MV-4-11 (cell line): ENCODE measurements at places on chromosomes 5 and 9.

GRCh38 chr5:168836603-168837231 is 257.5 kb upstream of the PANK3 start:
- DNase-seq, result no peak

GRCh38 chr9:14530841-14531240 is 162.4 kb downstream of the ZDHHC21 start:
- DNase-seq, result no peak

DNA sequence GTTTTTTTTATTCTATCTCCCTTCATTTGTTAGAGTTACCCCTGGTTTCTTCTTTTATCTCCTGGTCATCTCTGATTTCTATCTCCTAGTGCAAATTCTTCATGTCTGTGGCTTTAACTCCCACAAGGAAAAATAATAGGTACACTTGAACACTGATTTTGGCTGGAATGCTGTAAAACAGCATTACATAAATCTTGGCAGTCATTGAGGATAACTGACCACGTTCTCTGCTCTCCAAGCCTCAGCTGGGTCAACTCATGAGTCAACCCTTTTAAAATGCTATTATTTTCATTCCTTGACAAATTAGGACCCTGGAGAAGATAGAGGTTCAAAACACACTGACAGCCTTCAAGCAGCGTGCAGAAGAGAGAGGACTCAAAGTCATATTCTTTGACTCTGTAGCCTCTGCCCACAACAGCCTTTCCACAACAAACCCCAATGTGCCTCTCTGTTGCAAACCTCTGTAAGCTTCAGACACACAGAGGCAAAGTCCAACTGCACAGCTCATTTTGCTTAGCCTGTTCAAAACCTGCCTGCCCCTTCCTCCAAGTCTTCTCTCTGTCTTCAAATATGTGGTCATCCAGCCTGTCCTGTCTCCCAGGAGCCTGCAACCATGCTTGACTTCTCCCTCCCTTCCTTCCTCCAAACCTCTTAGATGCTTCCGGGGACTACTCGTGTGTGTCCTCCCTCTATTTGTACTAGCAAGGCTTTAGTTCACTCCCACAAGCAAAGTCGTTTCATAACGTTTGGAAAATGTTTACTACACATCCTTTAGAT is 398.4 kb downstream of the MED10 start:
- no peak for DNase-seq

DNA sequence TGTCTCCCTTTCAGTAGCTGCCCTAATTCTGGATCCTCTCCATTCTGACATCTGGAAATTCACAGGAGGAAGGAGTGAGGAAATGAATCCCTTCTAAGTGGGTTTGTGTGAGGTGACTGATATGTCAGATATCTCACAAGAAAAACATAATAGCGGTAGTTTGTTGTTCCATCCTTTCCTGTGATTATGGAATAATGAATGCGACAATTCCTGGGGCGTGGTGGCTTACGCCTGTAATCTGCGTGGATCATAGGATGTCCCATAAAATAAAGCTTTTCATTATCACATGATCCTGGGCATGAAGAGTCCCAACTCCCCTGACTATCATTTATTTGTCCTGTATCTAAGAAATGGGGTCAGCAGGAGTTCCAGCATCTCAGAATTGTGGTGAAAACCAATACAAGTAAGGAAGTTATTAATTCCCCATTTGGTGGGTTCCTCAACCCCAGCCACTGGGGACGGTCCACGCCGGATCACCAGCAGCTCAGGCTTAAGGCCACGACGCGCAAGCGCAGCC is 375 bp upstream of the C5orf24 start:
- DNase-seq, result no peak

DNA sequence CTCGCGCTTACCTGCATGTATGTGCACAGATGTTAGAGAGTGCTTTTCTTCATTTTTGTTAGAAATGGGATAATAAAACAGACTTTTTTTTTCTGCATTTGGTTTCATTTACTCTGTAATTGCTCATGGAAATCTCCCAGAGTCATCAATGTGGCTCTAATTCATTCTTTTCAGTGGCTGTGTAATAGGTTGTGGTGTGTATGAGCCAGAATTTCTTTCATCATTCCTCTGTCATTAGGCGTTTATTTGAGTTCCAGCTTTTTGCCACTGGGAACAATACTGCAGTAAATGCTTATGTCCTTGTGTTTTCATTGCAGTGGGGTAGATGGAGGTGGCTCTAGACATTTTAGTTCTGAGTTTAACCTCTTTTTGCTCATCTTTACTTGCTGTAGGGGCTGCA is 118.9 kb downstream of the NXNL2 start:
- no peak for DNase-seq

GRCh38 chr9:34624475-34625185 is 4.2 kb downstream of the ARID3C start:
- DNase-seq, result no peak

GRCh38 chr5:66149950-66150349 is 5.8 kb downstream of the SREK1 start:
- DNase-seq, result peak; percentile 47

GRCh38 chr5:90598293-90598692 is 39.7 kb downstream of the ADGRV1 start:
- no peak for DNase-seq

DNA sequence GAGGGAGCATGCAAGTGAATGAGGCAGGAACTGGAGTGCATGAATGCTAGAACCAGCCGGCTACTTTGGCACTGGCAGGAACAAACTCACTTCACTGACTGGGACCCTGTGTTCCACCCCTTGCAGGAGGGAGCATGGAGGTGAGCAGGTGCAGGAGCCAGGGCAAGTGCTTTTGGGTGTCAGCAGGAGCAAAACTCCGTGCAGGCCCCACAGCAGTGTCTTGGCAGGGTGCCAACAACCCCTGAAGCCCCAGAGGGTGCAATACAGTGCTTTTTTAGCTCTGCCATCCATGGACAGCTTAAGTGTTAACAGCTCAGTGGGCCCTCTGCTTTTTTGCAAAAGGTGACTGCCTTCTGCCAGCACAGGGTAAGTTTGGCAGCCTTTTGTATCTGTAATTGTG is 245.8 kb upstream of the PCSK5 start:
- no peak for DNase-seq

- no peak for DNase-seq
Measured at GRCh38 chr9:135677641-135678168, 14.6 kb downstream of the LCN9 start.

DNA sequence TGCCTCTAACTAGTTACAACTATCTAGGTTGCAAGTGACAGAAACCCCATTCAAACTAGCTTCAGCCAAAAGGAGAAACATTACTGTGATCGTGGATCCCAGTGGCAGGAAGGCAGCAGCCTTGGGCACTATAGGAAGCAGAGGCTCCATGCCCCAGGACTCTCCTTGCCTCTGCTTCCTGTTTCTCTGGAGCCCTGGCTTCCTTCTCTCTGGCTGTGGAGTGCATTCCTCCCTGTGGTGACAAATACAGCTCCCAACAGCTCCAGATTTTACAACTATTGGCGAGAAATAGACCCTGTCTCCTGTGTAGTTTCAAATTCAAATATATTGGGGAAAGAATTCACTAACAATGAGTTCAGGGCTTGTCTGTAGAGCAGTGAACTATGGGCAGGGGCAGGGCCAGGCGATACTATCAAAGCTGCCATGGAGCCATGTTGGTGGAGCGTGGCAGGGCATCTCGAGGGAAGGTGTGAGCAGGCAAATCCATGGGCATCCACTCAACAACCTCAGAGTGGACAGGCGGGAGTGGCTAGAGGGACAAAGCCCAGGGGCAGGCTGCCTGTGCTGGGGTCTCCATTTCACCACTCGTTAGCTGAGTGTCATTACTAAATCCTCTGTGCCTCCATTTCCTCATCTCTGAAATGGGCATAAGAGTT is 189.5 kb downstream of the ERCC6L2 start:
- peak; percentile 9 for DNase-seq

GRCh38 chr9:83287021-83287420 is 224.1 kb upstream of the RASEF start:
- no peak for DNase-seq

- DNase-seq, result no peak
Measured at GRCh38 chr5:63960646-63961045, 1.6 kb downstream of the HTR1A start.

- no peak for DNase-seq
Measured at GRCh38 chr5:156971848-156972525, 9.0 kb upstream of the TIMD4 start.

DNA sequence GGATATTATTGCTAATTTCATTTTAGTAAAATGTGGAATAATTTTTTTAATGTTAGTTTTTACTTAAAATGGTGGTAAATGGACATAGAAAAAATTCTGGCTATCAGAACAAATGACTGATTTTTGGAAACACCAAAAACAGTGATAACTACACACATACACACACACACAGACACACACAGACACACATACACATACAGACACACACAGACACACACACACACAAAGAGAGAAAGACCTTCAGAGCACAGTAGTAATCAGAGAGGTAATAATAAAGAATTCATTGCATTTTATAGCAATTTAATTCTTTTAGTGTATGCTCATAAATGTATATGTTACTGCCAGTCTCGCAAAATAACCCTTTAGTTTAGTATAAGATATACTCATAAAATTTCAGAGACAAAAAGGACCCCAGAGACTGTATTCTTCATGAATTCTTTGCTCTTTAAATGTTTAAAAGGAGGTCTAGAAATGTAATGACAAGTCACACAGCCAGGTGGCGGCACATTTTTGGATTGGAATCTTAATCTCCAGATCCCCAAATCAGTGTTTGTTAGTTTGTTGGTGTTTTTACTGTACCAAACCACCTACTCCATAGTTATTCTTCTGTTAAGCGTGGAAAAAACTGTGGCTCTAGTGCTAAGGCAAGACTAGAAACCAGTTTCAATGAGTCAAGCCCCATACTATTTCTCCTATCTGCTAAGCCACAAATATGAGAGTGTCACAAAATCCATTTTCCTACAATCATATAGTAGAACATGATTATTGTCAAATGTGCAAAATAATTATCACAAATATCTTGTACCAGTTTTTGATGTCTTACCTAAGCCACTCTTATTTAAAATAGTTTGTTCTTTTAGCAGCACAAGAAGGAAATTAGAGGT is 109.9 kb downstream of the EDIL3 start:
- DNase-seq, result peak; percentile 17

- no peak for DNase-seq
Measured at GRCh38 chr9:34190996-34191892, 12.4 kb downstream of the UBAP1 start.

- no peak for DNase-seq
Measured at GRCh38 chr5:102099766-102100331, 196.2 kb downstream of the SLCO4C1 start.

DNA sequence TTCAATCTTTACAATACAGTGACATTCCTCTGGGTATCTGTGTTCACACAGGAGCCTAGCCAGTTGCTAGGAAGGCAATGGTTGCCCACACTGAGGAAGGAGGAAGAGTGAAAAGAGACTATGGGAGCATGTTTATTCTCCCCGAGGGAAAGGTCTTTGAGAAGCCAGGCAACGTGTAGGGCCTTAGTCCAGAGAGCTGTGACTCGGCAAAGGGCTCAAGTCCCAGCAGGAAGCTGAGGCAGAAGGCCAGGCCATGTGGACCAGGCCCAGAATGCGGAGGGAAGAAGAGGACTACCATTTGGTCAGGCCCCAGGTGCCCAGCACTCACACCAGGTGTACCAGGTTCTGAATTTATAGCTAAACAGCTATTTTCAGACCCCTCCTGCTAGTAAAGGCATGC is 136.6 kb upstream of the DMAC1 start:
- no peak for DNase-seq

GRCh38 chr9:37668116-37668601 is 17.4 kb downstream of the FRMPD1 start:
- no peak for DNase-seq

- DNase-seq, result no peak
Measured at GRCh38 chr5:110544603-110545002, 181.9 kb downstream of the TMEM232 start.

- DNase-seq, result no peak
Measured at GRCh38 chr9:1058826-1059487, 8.8 kb downstream of the DMRT2 start.

DNA sequence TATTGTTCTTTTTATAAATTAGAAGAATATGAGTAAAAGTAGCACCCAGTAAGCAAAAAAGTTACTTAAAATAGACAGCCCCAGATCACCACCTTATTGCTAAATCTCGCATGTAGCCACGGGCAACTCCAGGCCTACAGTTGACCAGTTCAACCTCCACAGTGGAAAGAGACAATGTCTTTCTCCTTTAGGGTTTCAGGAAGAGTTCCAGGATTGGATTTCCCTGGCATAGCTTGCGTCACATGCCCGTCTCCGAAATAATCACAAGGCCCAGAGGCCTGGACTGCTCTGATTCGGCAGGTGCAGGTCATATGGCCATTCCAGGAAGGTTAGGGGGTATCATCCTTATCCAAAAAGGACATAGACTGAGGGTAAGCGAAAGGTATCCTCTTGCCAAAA is 9.9 kb upstream of the PFDN1 start:
- DNase-seq, result no peak

GRCh38 chr5:151926188-151926587 is 1.5 kb upstream of the GLRA1 start:
- no peak for DNase-seq

DNA sequence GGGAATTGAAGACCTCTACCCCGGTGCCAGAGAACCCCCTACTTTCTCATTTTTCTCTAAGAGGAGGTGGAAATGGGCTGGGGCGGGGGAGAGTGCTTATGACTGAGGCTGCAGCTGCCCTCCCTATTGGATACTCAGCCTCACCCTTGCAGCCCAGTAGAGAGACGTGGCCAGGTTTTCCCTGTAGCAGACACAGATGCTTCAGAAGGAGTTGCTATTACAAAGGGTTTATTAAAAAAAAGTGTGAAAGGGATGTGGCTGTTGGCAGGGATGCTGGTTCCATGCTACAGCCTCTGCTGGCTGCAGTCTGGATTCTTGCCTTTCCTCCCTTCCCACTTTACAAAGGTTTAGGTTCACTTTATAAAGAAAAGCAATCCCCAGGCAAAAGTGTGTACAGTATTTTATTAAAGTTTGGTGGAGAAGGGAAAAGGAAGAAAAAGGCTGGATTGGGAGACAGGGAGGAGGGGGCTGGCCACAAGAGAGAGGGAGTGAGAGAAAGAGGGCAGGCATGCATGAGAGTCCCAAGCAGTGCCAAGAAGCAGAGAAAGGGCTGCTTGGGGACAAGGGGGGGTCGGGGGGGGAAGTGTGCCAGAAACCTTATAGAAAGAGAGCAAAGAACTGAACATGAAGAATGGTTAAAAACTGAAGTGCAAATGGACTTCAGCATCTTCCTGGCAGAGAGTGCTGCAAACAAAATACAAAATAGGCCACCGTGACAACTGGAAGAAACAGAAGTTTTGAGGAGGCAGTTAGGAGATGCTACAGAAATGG is 29.5 kb upstream of the NFIB start:
- no peak for DNase-seq

- no peak for DNase-seq
Measured at GRCh38 chr5:112549605-112550166, 130.6 kb upstream of the EPB41L4A start.

GRCh38 chr9:12439267-12439666 is 253.9 kb upstream of the TYRP1 start:
- DNase-seq, result no peak
